H4 (cell line): ENCODE measurements at places on chromosomes 13 and 19. TPM values are rescaled to one million over a fixed set of nuclear protein-coding genes. Genes with fewer than 3 reads are reported as not detected.

- no peak for DNase-seq
Observed at GRCh38 chr13:112693831-112694497, 4.1 kb downstream of the ATP11A start.

DNA sequence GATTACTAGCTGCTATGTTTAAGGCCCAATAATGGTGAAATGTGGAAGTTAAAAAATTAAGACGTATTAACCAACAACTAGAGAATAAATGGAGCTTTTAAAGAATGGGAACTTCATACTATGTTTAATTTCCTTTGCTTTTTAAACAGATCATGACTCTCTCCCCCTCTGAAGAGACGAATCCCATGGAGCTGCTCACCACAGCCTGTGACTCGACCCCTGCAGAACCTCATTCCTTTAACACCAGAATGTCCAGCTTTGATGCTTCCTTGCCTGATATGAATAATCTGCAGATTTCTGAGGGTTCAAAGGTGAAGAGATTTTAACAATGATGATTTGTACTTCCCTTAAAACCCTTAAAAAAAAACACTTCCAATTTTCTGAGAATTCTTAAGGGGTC, 53.0 kb downstream of the ZAR1L start:
- DNase-seq, result no peak

DNA sequence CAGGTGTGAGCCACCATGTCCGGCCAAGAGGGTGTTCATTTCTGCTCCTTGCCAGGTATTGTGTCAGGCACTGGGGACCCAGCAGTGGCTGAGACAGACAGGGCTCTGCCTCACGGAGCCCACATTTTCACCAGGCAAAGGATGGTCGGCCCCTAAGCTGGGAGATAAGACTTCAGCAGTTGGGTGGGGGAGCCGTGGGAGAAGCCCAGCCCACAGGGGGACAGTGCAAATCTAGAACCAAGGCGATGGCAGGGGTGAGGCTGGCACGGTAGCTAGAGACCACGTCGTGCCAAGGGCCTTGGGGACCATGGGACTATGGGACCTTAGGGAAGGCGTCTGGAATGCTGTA, 8.3 kb downstream of the LSR start:
- DNase-seq, result peak; percentile 14

DNA sequence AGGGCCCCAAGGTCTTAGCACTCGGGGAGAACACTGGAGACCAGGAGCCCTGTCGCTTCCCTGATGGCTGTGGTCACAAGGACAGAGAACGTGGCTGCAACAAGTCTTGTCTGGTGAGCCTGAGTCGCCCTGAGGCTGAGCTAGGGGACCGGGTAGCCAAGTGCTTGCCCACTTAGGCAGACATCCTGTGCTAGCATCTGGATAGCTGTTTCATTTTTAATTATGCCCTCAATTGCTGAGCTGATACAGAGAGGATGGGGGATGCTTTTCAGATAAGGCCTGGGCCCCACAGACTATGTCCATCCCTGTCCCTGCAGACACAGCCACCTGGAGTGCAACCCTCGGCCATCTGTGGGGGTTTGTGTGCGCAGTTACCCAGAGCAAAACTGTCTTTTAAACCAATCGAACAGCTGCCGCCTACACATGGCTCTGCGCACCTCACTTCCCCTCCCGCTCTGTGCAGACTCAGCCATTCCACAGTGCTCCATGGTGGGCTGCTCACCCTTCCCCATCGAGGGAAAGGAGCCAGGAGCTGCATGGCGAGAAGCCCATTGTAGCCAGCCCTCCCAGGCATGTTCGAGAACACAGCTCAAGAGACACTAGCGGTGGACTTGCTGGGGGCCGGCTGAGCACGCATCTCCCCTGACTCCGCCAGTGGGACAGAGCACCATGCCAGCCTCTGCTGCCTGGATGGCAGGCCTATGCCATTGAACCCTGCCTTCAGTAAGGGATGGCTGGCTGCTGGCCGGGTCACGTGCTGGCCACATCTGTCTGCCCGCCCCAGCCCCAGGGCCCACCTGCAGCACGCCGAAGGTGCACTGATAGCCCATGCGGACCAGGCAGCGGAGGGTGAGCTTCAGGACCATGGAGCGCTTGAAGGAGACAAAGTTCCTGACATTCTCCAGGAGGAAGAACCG, 19.4 kb upstream of the EIF3G start:
- DNase-seq, result no peak

- DNase-seq, result no peak
Observed at GRCh38 chr13:95136638-95137037, 164.6 kb downstream of the ABCC4 start.

DNA sequence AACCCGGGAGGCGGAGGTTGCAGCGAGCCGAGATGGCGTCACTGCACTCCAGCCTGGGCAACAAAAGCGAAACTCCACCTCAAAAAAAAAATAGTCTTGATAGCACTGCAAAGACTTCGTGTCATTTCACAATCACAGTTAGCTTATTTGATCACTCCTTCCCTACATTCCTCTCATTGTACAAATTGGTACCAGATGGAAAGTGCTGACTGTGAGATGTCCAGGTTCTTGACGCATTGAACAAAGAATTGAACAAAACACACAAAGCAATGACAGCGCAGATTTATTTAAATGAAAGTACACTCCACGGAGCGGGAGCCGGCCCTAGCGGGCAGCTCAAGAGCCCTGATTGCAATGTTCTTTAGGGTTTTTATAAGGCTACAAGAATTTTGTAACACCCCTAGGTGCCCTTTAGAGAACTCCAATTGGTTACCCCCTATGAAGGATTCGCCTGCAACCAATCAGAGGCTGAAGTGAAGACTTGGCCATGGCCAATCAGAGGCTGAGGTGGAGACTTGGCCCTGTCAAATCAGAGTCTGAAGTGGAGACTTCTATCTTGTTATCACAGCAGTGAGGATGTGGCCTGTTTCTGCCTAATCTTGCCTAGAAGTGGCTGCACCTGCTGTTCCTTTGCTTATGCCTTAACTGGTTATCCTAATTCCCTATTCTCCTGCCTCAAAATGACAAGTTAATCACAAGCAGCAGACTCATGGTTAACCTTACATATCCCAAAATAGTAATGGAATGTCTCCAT, 16.7 kb downstream of the ZNF556 start:
- no peak for DNase-seq

DNA sequence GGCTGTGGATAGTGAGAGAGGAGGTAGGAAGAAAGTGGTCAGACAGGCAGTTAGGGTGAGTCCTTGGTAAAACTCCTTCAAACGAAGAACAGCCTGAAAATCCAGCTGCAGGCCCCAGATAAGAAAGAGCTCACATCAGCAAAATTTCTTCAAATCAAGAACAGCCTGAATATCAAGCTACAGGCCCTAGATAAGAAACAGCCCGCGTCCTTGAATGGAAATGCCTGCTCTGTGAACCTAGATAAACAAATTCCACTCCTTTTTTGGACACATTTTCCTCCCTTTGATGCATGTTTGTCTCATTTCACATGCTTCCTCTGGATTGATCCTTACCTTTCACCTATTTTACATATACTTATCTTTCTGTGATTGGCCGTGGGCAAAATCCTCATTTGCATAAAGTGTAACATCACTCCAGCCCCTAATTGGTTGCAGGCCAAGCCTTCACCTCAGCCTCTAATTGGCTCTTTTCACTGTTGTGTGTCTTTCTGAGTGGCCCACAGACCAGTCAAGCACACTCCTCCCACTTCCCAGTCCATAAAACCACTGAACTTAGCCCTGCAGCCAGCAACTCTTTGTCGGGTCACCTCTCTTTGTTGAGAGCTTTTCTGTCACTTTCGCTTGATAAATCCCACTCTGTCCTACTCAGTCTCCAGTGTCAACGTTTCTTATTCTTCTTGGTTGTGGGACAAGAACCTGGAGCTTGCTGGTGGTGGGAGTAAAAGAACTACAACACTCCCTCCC, 6.0 kb upstream of the SULT2A1 start:
- DNase-seq, result no peak

DNA sequence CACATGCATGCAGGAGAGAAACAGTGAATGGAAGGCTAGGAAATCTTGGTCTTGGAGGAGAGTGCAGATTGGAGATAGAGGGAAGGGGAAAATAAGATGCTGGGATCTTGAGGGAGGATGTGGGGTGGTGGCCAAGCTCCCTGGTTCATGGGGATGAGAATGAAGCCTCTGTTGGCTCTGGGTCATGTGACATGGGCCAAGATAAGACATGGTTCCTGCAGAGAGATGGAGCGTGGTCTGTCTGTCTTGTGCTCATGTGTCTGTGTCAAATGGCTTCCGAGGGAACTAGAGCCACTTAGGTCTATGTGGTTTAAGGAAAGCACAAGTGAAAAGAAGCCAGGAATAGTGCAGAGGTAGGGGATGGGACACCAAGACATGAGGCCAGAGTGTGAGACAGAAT, 30.8 kb upstream of the FFAR2 start:
- no peak for DNase-seq

Gene KCNK6
- total RNA-seq, result 0.04 TPM in 1 of 2 replicates, not detected in the other
